ENCODE measurements at places on chromosomes 4 and X. TPM values are rescaled to one million over a fixed set of nuclear protein-coding genes. Genes with fewer than 3 reads are reported as not detected.

SULT1B1 gene
- 6.7 TPM for total RNA-seq

TBC1D8B gene
- total RNA-seq = 13.3 TPM

SPIN2A gene
- 0.60 TPM for total RNA-seq

- no peak overlapping the region for H3K4me3 ChIP-seq
- DNase-seq = no peak
- H3K27me3 ChIP-seq = no peaks in the 10 kb centered on the region
- no peak overlapping the region for H3K27ac ChIP-seq
- no peaks in the 10 kb centered on the region for H3K36me3 ChIP-seq
Observed at GRCh38 chr4:139794158-139794954, 128.7 kb downstream of the MGST2 start.

GRCh38 chr4:155509555-155509954 is 132.8 kb upstream of the MAP9 start:
- H3K27ac ChIP-seq = no peak overlapping the region
- no peak for DNase-seq
- H3K27me3 ChIP-seq = no peaks in the 10 kb centered on the region
- H3K4me3 ChIP-seq = no peak overlapping the region
